ENCODE measurements at places on chromosomes 13 and 19.
A peak's percentile ranks its signal among the peaks of the same experiment; 100 is the strongest.

DNA sequence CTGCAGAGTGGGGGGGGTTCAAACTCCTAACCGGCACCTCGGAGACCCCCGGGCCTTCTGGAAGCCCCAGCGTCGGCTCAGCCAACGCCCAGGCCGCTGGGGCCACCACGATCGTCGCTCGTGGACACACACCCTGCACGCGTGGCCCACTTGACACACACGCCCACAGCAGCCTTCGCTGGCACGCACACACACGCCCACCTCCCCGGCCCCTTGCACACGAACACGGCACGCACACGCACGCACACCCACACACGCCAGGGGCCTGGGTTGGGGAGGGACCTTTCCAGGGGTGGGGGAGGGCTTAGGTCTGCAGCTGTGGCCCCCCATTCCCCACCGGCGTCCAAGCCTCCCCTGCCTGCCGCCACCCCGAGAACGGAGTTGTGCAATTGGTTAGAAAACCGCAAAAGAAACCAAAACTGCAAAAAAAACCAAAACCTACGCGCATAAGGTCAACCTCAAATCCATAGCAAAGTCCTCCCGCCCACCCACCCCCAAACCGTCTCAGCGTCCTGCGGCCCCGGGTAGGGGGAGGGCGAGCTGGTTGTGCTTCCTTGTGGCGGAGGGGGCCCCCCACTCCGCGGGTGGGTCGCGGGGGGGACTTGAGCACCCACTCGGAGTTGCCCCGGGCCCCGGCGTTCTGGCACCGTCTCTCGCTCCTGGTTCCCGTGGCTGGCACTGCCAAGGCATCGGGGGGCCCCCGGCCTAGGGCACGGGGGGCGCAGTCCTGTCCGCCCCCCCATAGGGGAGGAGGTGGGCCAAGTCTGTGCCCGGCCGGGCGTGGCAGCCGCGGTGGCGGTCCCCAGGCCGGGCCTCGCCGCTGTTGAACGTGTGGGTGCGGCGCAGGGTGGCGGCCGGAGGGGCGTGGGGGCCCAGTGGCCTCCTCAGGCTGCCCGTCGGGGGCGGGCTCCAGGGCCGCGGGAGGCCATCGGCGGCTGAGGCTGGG, 3.3 kb upstream of the LRG1 start:
- no peak for DNase-seq

GRCh38 chr19:13986348-13986904, 19.7 kb downstream of the RFX1 start:
- DNase-seq, result peak; percentile 95

DNA sequence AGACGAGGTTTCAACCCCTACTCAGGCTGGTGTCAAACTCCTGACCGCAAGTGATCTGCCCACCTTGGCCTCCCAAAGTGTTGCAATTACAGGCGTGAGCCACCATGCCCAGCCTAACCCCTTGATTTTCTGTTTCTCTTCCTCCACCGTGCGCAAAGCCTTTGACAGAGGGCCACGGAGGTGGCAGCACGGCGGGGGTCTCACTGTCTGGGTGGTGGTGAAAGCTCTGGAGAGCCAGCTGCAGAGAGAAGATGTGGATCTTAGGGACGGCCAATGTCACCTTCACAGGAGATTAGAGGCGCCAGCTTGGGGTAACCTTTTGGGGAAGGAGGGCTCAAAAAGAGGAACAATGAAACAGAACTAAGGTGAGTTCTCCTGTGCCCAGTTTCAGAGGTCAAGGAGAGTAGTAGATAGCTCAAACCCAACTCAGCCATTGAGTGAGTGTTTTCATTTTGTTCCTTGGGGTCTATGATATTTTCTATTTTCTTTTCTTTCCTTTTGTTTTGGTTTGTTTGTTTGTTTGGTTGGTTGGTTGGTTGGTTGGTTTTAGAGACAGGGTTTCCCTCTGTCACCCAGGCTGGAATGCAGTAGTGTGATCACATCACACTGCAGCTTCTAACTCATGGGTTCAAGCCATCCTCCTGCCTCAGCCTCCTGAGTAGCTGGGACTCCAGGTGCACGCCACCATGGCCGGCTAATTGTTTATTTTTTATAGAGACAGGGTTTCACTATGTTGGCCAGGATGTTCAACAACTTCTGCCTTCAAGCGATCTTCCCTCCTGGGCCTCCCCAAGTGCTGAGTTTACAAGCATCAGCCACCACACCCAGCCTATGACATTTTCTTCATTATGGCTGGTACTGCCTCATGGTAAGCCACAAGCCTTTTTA, 37.7 kb downstream of the GPR42 start:
- no peak for DNase-seq

DNA sequence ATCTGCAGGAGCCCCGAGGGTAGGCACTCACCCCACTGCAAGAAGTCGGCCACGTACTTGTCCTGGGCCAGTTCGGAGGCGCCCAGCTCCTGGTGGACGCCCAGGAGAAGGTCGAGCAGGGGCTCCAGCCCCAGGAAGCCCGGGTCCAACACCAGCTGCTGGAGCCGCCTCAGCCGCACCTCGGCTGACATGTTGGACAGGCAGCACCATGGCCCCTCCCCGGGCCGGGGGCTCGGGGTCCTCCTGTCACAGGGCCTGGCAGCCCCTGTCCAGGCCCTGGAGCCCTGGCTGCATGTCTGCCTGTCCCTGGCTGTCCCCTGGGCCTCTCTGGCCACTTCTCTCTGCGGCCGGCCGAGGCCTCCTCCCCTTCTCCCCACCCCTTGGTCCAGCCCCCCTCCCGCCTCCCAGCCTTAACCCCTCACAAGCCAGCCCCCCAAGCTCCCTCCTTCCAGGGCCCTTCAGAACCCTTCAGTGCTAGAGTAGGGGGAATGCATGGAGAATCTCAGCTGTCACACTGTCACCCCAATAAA, at the start of gene DMPK:
Gene DMPK, minus strand, starts transcription at position 329 of the 530 bp plus-strand sequence. Its CDS starts 138 bp downstream, at position 191.
- DNase-seq, result no peak

DNA sequence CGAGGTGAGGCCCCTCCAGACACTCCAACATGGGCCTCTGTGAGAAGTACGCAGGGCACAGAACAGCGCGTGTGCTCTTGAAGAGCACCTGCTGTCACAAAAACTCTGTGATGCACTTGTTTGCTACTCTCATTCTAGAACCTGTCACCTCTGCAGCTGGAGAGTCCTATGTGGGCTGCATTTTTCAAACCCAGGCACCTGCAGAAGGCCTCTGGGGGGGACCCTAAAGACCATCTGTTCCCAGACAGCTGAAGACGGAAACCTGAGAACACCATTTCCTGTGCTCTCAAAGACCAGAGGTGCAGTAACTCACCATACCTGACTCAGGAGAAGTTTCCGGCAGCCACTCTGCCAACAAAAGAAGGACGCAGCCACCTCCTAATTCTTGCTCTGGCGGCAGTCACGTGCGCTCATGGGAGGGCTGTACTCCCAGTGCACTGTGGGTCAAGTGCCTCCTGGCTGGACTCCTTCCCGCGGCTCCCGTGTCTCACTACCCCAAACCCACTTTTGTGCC, 28.1 kb downstream of the RANBP3 start:
- peak; percentile 40 for DNase-seq

- DNase-seq, result no peak
Observed at GRCh38 chr19:32735936-32736335, 16.4 kb downstream of the TDRD12 start.

DNA sequence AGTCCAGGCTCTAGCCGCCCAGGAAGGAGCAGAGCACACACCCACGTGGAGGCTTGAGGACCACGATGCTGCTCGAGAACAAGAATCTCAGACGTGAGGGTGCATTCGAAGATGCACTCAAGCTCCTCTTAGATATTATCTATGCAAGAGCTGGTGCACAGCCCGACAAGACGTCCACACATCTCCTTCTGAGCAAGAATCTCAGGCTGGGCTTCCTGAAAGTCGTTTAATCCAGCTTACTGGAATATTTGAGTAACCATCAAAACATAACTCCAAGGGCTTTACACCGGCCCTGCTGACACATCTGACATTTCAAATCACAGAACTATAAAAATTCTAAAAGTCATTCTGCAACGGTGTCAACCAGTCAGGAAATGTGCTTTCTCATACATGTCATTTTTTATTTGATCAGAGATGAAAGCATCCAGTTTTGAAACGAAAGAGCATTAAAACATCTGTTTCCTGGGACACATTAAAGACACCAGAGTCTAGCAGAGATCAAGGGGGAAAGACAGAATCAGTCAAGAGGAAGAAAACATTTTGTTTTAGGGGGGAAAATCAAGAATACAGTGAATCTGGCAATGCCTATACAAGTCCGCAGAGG, 177.7 kb upstream of the IRS2 start:
- DNase-seq, result no peak

DNA sequence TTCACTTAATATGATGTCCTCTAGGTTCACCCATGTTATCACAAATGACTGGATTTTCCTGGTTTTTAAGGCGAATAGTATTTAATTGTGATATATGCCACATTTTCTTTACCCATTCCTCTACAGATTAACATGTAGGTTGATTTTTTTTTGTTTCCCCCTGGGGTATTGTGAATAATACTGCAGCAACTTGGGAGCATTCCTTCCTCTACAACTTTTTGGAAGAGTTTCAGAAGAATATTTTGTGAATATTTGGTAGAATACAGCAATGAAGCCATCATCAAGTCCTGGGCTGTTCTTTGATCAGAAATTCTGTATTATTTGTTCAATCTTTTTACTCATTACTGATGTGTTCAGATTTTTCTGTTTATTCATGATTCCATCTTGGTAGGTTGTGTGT, 5.6 kb upstream of the ZNF331 start:
- no peak for DNase-seq
